Fibroblast of the aortic adventitia (primary cell): ENCODE measurements at places on chromosomes 6 and 20.

DNA sequence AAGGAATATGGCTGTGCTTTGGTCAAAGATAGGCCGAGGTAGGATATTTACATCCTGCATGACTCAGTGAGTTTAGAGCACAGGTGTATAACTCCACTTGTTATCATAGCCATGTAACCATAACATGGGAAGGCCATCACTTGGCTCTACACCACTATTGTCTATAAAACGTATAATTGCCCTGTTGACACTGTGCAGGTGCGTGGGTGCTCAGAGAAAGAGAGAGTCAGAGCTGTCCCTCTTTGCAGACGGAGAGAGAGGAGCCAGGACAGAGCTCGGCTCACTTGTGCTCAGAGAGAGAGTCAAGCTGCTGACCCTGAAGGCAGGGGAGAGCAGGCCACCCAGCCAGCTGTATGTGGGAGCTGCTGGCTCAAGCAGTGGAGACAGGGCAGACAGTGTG is 46.0 kb downstream of the OR2B6 start:
- no peak for DNase-seq

DNA sequence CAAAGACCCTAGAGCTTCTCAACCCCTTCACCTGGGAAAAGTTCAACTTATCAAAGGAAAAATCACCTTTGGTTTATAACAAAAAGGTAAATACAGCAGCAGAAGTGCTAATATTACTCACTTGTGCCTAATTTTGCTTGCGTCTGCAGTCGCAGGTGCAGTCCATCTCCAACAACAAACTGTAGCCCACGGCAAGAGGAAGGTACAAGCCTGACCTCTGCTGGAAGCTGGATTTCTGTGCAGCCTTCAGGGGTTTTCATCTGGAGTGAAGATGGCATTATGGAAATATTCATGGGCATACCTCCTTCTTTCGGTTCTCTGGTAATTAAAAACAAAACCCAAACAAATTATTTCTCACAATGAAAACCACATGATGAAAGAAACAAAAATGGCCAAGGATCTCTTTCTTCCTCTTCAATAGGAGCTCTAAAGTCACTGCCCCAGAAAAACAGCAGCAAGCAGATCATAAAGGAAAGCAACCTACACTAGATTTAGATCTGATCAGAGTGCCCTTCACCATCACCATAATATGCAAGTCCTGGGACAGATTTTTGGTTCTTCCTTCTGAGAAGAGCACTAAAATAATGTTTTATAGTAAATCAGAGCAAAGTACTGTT is 7.8 kb downstream of the UBE3D start:
- peak; percentile 64 for DNase-seq

DNA sequence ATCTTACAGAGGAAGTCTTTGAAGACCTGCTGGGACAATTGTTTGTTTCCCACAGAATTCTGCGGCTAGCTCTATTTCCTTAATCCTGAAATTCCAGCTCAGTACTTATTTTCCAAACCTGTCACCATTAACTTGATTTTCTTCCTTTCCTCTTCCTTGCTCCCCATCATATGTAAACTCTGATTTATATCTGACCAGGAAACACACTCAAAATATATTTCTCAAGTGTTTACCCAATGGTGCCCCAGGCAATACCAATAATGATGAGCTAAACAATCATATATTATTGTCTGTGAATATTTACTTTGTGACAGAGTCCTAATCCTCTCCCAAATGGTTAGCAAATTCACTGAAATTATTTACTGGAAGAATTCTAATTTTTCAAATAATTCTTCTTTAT is 597.3 kb downstream of the PKHD1 start:
- no peak for DNase-seq

DNA sequence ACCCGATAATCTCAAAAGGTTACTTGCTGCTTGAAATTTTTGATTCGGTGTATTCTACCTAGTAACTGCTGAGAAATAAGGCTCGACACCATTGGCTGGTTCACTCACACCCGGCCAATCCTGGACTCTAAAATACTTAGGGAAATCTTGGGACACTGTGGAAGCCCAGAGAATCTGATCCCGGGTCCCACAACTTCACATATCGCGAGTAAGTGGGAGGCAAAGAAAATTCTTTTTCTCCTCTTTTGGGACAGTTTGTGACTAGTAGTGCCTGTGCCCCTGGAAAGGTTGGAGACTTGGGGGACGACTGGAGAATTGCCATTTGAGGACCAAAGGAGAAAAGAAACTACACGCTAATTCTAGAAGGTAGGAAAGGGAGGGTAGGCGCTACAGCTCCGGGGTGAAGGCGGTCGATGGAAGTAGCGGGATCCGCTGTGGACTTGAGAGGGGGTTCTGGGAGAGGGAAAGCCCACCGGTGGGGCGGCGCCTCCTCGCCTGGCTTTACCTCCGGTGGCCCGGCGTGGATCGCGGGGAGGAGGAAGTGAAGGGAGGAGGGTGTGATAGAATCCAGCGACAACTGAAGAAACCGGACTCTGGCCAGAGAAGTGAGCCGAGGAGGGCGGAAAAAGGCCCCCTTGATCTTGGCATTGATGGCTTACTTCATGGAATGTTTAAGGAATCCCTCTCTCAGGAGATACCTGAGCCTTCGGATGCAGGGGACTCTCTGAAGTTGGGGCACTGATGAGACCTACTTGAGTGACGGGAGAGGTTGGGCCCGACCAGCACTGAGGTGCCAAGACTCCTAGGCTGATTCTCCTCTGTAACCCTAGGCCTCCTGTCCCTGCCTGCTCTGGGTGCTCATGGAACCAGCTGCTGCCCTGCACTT is 18.8 kb upstream of the BTN3A3 start:
- peak; percentile 93 for DNase-seq

DNA sequence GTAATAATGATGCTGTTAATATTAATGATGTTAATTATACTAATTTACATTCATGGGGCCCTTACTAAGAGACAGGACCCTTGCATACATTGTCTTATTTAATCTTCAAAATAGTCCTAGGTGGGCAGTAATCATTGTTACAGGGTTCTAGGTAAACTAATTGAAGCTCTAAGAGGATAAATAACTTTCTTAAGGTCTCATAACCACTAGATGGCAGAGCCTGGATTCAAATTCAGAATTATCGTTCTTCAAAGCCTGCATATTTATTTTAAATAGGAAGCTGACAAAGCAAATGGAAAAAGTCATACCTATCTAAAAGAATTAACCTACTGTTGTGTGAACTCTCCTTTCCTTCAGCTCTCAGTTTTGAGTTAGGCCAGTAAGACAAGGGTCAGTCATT is 23.5 kb downstream of the PTCHD4 start:
- peak; percentile 77 for DNase-seq

- peak; percentile 43 for DNase-seq
These were observed 27.3 kb upstream of the SLC22A23 start for GRCh38 chr6:3484192-3484591.

- no peak for DNase-seq
These were observed 141.9 kb upstream of the SASH1 start for GRCh38 chr6:148200781-148201180.

GRCh38 chr6:26296857-26297648 is 67.9 kb upstream of the BTN3A2 start:
- peak; percentile 23 for DNase-seq

GRCh38 chr6:2877057-2877882 is 25.8 kb downstream of the SERPINB9 start:
- peak; percentile 46 for DNase-seq

GRCh38 chr6:110180228-110181008 is at the start of gene CDC40:
TSS of gene CDC40 (plus strand) at chr6:110180427. CDS start at chr6:110180445, 18 bp downstream.
- DNase-seq: no peak

- peak; percentile 76 for DNase-seq
These were observed 49.7 kb downstream of the KLHL31 start for GRCh38 chr6:53615633-53616449.

- DNase-seq: no peak
These were observed 152.9 kb downstream of the JARID2 start for GRCh38 chr6:15398633-15399275.

DNA sequence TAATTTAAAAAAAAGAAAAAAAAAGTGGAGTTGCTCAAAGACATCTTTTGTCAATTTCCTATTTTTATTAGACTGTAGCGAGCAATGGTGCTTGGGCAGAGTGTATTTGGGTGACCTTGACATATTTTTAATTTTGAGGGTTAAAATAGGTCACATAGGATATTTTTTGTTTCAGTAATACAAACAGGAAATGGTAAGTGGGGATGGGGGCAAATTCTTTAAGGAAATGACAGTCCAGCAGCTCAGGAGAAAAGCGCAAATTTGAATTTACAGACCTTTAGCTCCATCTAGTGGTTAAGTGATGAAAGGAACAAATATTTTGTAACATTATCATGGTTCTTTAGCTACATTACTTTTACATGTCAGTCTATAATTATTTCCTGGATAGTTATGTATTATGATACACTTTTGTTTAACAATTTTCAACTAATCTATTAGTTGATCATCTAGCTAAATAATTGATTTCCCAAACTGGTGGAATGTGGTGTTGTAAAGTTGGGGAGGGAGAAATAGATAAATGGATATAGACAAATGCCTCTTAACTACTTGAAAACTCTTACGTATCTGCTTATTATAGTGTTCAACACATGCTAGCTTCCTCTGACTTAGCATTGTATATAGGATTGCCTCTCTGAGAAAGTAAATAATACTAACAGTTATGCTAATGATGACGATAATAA is 10.0 kb downstream of the CITED2 start:
- DNase-seq: peak; percentile 77

DNA sequence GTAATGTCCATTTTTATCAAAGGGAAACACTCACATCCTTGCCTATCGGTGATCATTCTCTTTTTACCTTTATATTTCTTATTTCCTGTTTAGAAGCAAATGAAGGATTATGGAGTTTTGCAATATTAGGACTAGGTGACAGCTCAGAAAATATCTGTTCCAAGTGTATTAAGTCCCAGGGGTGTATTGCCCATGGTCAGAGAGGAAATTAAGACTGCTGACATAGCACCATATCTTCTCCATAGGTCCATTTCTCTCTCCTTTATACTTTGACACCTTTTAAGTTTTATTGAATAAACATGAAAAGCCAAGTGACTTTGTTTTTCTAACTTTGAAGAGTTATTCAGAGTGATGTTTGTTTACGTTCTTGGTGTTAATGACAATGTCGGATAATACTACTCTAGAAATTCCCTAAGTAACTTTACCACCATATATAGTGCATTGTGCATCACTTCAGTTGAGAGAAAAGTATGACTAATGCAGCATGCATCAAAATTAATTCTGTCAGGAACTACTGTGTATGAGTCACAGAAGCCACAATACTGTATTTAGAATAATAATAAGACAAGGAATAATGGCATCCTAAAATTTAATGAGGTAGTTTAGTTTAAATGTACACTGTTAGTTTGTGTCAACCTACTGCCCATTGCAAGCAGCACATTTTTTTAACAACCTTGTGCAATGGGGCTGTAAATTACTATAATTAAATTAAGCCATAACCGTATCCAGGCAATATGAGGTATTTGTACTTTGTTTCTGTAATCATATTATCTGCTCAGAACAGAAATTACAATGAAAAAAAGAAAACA is 474.4 kb upstream of the RNF217 start:
- no peak for DNase-seq

- DNase-seq: no peak
These were observed 37.0 kb upstream of the IGF2R start for GRCh38 chr6:159931846-159932245.

GRCh38 chr6:163120223-163120622 is 294.3 kb upstream of the QKI start:
- DNase-seq: no peak

DNA sequence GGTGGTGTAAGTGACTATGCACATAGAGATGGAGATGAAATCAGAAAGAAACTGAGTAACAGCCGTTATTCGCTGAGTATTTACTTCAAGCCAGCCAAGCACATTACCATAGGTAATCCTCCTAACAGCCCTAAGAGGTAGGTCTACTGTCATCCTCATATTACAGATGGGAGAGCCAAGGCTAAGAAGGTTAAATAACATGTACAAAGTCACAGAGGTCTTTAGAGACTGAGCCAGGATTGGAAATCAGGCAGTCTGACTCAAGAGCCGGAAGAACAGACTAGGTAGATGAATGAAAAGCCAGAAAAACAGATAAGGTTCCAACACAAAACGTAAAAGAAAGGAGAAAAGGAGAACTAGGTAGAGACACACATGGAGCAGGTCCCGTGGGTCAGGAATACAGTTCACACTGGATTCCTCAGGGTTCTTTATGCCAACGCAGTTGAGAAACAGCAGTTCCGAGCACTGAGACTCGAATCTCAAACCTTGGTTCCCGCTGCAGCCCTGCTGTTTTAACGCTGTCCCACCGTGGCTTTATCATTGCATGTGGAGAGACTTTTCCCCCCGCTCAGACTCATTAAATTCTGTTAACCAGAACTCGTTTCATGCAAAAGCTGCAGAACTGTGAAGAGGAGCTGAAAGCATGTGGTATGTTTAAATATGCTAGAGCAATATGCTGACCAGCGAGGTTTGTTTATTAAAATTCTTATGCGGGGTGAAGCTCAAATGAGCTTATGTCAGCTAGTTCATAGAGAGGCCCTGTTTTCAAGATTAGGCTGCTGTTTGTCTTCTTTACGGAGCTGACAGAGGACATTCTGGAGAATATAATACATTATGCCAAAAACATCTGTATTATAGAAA is 537.9 kb downstream of the CD83 start:
- DNase-seq: no peak

DNA sequence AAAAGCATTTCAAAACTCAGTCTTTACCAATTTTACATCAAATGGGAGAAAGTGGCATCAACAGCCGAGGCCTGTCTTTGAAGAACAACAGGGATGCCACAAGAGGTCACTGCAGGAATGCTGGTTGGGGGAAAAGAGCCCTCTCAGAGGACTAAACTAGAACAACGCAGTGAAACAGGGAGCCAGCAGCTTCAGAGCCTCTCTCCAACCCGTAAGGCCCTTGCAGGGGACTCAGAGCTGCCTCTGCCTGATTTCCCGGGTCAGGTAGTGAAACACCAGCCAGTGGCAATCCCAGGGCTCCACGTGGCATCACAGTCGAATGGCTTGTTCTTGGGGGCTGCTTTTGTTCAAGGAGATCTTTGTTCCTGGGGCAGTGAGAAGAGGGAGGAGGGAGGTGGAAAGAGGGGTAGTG is 55.0 kb upstream of the KCNK16 start:
- DNase-seq: peak; percentile 60

DNA sequence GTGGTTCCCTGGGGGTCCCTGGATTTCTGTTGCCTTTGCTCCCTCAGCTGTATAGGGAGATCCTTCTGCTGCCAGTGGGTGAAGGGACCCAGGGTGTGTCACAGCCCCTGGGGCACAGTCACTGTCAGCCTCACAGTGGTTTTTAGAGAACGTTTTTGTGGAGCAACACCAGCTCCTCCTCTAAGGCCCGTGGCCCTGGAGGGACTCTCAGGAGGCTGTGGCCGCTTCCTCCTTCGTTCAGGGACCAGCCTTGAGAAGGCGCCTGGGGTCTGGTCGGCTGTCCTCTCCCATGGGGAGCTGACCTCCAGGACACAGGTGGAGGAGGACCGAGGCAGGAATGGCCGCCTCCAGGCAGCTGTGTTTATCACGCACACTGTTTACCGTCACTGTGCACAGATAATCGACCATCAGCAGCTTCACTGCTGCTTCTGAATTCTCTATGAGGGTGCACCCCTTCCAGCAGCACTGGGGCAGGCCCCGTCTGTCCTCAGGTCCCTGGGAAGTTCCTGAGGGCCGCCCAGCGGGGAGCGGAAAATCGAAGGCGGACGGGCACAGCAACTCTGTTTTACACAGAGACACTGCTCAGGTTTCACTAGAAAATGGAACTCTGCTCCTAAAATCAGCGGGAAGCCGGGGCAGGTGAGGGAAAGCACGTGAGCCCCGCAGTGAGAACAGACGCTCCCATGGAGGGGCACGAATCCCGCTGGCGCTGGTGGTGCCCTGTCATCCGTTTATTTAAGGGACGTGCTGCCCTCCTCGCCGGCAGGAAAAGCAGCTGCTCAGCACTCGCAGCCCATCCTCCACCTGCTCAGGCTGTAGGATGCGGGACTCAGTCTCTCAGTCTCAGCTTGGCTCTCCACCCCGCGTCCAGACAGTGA is 10.4 kb upstream of the FRMD1 start:
- DNase-seq: no peak
